ENCODE measurements at places on chromosomes 16 and 17.
A peak's percentile ranks its signal among the peaks of the same experiment; 100 is the strongest.

- no peak for DNase-seq
These were observed 12.8 kb downstream of the PHF12 start for GRCh38 chr17:28938552-28938951.

- DNase-seq = no peak
These were observed 114.1 kb downstream of the SPAG9 start for GRCh38 chr17:51006601-51007000.

DNA sequence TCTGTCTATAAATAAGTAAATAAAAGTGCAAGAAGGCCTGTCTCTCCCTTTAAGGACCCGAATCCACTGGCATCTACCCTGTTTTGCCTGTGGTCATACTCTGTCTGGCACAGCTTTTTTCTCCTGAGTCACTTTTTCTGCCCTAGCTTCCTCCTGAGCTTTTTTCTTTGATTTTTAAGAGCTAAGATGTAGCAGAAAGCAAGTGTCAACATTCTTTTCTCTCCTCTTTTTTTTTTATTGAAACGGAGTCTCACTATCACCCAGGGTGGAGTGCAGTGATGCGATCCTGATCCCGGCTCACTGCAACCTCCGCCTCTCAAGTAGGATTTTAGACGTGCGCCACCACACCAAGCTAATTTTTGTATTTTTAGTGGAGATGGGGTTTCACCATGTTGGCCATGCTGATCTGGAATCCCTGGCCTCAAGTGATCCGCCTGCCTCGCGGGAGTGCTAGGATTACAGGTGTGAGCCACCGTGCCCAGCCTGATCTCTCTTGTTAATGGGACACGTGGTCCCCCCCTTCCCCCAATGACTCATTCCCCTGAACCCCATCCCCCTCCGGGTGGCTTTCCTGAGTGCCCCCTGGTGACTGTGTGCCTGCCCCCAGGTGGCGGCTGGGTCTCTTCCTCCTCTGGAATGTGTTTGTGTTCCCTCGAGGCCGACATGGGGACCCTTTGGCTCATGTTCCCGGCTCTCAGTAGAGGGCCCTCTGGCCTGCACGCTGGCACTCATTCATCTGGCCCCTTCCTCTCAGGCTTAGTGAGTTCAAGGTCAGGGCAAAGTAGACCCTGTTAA, 14.2 kb downstream of the C16orf90 start:
- no peak for DNase-seq

DNA sequence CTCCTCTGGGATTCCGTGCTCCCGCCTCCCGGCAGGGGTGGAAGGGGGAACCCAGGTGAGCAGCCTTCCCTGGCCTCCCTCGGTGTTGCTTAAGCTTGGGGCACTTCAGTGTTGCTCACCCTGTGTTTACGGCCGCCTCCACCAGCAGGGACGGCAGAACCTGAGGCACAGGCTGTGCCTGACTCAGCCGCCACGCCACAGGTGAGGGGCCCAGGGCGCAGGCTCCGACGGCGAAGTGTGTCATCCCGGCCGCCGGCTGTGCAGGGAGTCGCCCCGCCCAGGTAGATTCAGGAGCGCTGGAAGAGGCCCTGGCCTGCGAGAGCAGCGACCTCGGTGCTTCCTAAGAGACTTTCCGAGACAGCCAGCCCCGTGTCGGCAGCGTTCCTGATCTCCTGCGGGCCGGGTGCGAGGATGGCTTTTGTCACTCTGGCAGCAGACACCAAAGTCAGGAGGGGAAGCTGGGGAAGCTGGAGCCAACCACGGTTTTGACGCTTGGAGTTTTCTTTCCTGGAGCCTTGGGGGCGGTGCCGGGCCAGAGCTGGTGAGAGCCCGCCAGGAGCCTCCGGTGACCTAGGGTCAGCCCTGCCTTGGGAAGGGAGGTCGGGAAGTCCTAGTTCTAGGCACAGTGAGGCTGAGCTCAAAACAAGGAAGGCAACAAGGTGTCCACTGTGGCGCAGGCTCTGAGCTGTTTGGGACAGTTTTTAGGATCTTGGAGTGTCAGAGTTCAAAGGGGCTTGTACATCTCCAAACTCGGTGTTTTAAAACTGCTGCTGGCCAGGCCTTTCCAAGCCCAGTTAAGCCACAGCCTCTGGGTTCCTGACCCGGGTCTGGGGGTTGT, 2.1 kb downstream of the GSE1 start:
- DNase-seq = no peak

- no peak for DNase-seq
These were observed 990 bp downstream of the VWA3A start for GRCh38 chr16:22093331-22093730.

- no peak for DNase-seq
These were observed 101.2 kb downstream of the SALL1 start for GRCh38 chr16:51049678-51050376.

- DNase-seq = no peak
These were observed 10.1 kb upstream of the COL1A1 start for GRCh38 chr17:50211249-50212120.

GRCh38 chr16:71885261-71885650, 1.3 kb upstream of the ZNF821 start:
- no peak for DNase-seq

GRCh38 chr17:37713624-37714023, 31.2 kb downstream of the HNF1B start:
- no peak for DNase-seq

DNA sequence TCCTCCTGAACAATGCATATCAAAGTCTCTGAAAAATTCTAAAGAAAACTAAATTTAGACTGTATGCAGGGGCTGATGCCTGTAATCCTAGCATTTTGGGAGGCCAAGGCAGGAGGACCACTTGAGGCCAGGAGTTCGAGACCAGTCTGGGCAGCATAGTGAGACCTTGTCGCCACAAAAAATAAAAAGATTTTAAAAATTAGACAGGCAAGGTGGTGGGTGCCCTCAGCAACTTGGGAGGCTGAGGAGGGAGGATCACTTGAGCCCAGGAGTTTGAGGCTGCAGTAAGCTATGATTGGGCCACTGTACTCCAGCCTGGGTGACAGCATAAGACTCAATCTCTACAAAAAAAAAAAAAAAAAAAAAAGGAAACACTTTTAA, 30.1 kb upstream of the MMD start:
- no peak for DNase-seq

GRCh38 chr16:57475711-57476339, 10.5 kb downstream of the DOK4 start:
- DNase-seq = peak; percentile 13

- DNase-seq = no peak
These were observed 8.4 kb downstream of the GDE1 start for GRCh38 chr16:19513377-19514053.

GRCh38 chr17:22233382-22233781, 541.1 kb downstream of the KCNJ18 start:
- DNase-seq = no peak

DNA sequence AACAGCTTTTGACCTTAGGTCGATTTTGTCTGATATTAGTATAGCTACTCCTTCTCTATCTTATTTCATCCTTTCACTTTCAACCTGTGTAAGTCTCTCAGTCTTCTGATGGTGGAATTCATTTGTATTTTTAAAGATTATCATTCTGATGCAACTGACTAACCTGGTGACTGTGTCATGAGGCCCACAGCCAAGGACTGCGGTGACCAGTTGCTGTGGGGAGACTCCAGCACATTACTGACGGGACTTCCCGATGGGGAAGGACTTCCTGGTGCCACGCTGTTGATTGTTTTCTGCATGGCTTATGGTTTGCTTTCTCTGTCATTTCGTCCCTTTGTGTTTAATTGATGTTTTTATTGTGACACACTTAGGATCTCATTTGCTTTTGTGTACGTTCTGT, 34.2 kb downstream of the RMI2 start:
- no peak for DNase-seq

- DNase-seq = no peak
These were observed 46.2 kb downstream of the MYH3 start for GRCh38 chr17:10610884-10611283.

- no peak for DNase-seq
These were observed 77.5 kb downstream of the RPGRIP1L start for GRCh38 chr16:53626161-53626560.

DNA sequence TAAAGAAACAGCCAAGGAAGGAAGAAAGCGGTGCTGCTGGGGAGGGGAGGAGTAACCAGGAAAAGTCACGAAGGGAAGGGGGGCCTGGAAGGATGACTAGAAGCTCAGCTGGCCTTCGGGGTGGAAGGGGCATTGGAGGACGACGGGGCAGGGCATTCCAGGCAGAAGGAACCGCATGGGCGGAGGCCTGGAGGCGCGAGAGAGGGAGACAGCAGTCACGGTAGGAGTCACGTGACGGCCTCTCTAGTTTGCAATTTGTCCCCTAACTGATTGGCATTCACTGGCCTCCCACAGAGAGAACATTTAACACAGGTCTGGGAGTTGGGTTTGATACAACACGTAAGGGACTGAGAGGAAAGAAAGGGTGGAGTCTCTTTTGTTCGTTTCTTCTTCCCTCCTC, 63.9 kb downstream of the RTN4RL1 start:
- no peak for DNase-seq

- DNase-seq = no peak
These were observed 167.2 kb downstream of the ANKFN1 start for GRCh38 chr17:56320443-56320842.

- no peak for DNase-seq
These were observed 44.1 kb downstream of the CYB5D2 start for GRCh38 chr17:4187076-4187475.

- DNase-seq = no peak
These were observed 3.5 kb upstream of the DLX4 start for GRCh38 chr17:49965524-49965909.

- no peak for DNase-seq
These were observed 4.4 kb upstream of the RASL10B start for GRCh38 chr17:35726953-35727460.

DNA sequence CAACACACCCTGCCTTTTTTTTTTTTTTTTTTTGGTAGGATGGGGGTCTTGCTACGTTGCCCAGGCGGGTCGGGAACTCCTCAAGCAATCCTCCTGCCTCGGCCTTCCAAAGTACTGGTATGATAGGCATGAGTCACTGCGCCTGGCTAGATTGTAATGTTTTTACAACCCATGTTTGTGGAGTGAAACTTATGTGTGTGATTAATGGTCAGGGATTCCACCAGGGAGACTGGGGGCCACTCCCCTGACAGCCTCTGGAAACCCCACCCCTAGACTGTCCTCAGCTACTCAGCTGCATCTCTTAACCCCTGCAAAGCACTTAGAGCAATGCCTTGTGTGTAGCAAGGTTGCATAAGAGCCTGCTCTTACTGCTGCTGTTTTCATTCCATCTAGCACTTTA, 220.5 kb downstream of the PARN start:
- peak; percentile 16 for DNase-seq

GRCh38 chr17:43814026-43814425, 18.9 kb downstream of the MPP3 start:
- no peak for DNase-seq

DNA sequence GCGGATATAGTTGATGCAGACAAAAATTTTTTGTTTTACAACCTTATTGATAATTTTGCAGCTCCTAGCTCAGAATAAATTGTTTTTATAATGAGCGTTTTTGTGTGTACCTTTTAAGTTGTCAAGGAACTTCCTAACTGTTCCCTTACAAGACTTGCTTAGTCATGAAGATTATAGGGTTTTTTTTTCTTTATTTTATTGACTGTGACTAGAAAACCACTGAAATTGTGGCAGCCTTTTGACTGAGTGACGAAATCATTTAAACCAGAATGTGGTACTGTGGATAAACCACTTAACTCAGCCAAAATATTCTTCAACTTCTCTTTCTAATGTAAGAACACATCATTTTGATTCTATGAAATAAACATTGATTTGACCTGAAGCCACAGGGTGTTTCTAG, 40.8 kb upstream of the VPS4A start:
- DNase-seq = no peak

DNA sequence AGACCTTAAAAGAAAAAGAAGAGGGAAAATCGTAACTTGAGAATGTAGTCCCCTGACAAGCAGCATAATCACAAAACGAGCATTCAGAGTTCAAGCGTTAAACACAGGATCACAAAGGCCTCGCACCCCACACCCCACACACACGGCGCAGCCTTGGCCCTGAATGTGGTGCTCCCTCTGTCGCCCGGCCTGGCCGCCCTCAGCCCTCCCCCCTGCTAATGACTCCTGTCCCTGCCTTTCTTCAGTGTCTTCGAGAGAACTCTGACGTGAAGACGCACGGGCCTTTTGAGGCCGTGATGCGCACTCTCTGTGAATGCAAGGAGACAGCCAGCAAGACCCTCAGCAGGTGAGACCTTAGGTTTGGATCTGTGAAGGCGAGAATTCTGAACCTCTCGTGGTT, 47.5 kb upstream of the ENDOV start:
- DNase-seq = no peak

Data from RKO (cell line).